ENCODE measurements at places on chromosomes 5 and 9. TPM values are rescaled to one million over a fixed set of nuclear protein-coding genes. Genes with fewer than 3 reads are reported as not detected.

- DNase-seq, result no peak
Observed at GRCh38 chr9:110266795-110267194, 10.5 kb upstream of the TXN start.

DNA sequence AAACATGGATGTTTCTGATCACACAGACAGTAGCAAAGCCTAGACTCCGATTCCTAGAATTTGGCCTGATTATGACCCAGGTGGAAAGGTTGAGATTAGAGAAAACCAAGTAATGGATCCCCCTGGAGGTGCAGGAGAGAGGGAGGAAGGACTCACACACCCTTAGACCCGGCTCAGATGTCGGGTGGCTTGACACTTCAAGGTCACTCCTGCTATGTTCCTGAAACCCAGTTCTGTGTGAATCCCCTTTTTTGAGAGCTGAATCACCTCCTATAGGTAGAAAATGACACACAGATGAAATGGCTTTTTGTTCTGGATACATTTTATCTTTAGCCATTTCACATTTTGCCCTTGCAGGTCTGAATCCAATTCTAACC lies 192.8 kb downstream of the ARRDC3 start:
- DNase-seq, result no peak

- no peak for DNase-seq
Observed at GRCh38 chr5:60521376-60522291, 178.3 kb downstream of the DEPDC1B start.

DNA sequence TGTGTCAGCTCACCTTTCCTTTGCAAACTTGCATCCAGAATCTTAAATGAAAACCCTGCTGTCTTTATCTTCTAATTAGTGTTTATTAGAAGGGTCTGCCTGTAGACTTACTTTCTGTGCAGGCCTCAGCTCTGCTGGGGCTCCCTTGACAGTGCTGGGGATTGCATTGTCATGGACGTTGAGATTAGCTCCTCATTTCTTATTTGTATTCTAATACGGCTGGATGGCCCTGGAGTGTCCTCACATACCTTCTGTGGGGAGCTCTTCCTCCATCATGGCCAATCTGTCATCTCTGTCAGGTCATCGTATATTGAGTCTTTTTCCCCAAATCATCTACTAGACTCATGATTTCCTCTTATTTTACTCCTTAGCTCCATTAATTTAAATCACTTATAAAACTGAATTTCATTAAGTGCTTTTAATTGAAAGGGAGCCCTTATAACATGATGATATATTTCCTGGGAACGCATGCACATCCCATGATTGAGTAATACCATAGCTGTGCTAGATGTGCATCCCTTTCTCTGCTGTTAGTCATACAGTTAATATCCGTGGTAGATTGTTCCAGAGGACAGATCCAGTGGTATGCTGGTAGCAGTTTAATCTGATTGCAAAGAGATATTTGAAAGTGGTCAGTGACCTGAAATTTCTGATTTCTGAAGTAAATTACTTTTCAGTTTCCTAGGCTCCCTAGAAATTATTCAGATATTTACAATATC lies 61.6 kb downstream of the ICE1 start:
- DNase-seq, result peak; percentile 1

GRCh38 chr5:101517795-101518194 lies 614.7 kb upstream of the ST8SIA4 start:
- DNase-seq, result no peak

DNA sequence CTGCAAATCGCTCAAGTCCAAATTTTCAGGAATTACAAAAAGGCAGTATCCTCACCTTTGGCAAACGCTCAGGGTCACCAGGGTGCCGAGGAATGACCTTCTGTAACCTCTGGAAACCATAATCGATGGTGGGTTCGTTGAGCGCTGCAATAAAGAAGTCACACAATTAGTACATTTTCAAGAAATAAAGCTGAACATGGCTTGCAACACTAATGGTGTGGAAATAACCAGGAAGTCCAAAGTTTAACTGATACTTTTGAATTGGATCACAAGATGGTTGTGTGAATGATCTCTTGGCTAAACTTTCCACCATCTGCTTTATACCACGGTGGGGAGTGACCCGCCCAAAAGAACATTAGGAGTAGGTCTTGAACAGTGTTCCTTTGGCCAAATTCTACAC lies 368.7 kb downstream of the EBF1 start:
- no peak for DNase-seq

The CCDC69 gene
- total RNA-seq, result 0.78 TPM

- DNase-seq, result peak; percentile 35
Observed at GRCh38 chr9:121674952-121675351, 23.5 kb downstream of the DAB2IP start.

DNA sequence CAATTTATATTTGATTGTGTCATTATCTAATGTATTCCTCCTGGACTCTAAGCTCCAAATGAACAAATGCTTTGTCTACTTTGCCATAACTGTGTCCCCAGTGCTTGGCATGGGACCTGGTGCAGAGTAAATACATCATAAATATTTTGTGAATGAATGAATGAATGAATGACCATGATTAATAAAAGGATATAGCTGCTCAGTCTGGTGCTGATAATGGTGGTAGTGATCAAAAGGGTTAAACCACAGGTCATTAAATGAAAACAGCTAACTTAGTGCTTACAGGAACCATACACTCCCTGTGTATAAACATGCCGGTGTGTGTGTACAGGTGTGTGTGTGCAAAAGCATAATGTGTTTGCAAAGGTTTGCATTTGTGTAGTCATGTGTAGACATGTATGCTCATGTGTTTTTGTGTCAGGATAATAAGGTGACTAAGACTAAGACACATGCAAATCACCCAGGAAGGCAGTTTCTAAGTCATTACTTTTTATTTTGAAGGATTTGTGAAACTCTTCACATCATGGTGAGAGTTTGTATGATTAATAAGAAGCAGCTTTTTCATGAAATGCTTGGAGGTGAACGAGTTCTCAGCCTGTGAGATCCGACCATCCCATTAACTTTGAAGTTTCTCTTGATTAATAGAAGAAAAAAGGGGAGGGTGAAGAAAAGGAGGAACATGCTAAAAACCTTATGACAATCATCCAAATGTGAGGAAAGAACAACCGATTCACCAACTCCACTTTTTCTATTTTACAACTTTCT lies 24.6 kb downstream of the SPARC start:
- DNase-seq, result no peak

GRCh38 chr9:83379045-83379444 lies 159.2 kb downstream of the FRMD3 start:
- DNase-seq, result no peak

DNA sequence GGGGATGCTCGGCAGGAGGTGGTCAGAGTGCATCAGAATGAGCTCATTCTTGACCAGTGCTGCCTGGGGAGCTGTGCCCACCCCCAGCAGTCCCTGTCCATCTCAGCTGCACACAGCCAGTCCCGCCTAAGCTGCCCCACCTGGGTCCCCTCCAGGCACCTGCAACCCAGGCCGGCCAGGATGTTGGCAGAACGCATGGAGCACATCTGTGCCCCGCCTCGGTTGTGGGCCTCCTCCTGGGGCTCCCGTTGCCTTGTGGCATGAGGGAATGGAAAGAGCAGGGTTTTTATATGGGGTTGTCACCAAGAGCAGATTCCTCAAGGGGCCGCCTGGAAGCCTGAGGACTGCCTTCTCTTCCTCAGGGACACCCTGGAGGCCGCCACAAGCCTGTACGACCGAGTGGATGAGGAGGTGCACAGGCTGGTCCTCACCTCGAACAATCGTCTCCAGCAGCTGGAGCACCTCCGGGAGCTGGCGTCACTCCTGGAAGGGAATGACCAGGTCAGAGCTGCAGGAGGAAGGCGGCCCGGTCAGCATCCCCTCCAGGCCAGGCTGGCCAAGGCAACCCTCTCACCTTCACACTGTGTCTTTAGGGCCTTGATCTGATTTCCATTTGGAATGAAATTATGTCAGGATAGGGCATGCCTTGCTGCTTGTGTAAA lies 34.8 kb upstream of the LRRC14B start:
- DNase-seq, result no peak

GRCh38 chr9:110030632-110031031 lies 177.3 kb downstream of the C9orf152 start:
- DNase-seq, result no peak

The TXNDC8 gene
- not detected for total RNA-seq

DNA sequence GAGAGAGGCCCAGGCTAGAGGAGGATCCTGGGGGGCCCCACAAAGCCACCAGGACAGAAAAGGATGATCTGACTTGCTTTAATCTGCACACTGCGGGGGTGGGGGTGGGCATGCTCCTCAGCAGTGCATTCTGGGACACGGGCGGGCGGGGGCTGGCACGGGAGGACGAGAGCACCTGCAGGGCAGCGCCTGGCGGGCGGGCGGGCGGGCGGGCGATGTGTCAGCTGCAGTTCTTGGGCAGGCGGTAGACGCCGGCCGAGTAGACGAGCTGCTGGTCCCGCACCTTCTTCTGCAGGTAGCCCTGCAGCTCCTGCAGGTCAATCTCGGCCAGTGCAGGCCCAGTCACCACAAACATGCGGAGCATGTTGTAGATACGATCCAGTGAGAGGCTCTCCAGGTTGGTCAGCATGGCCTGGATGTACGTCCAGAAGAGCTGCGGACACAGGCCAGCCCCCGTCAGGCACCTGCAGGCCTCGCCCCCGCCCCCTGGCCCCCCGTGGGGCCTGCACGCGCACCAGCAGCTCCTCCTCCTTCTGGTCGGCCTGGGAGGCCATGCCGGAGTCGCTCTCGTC lies 3.0 kb upstream of the TMEM210 start:
- no peak for DNase-seq

The PDZD2 gene
- under 0.01 TPM for total RNA-seq

DNA sequence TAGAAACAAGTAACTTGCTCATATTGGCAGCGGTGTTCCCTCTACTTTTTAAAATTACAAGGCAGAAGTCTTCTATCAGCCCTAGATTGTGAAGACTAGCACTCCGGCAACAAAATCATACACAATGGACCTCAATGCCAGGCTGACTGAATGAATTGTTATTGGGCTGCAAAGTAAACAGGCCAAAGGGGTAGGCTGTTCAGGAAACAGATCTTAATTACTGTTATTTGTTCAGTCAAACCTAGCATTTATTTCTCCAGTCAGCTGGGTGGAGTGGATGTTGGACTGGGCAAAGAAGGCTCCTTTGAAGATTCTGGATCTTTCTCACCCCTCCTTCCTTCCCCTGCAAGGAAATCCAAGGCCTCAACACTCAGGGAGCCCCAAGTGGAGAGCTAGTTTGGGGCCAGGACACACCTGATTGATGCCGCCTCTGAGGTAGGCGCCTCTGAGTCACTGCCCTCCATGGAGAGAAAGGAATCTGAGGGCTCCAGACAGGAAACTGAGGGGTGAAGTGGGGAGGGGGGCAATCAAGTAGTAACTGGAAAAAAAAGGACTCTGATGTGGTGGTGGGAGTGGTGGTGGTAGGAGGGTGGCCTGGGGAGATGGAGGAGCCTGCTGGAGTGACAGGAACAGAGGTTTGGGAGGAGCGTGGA lies 35.5 kb downstream of the SERINC5 start:
- no peak for DNase-seq

DNA sequence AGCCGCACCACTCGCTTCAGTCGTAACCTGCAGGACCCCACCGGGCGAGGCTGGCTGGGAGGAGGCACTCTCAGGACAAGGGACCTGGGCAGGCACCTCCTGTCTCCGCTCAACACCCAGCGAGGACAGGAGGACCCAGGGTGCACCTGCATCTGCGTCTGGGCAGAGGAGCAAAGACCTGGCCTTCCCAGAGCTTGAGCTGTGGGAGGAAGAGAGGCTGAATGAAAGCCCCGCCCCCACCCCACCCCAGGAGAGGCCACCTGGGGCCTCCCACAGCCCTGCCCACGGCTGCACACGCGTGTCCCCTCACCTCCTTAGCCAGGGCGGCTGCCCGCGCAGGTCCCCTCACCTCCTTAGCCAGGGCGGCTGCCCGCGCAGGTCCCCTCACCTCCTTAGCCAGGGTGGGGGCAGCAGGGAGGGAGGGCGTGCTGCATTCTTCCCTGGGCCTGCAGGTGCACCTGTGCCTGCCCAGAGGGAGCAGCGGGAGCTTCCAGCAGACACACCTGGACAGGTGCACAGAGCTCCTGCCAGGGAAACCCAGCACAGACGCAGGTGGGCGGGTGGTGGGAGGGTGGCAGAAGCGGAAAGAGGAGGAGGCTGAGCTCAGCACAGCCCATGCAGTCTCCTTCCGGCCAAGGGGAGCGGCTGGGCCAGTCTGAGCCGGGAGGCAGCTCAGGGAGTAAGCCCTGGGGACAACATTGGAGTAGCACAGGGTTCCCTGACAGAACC lies 18.5 kb upstream of the SLC12A7 start:
- DNase-seq, result no peak

The UBE2QL1 gene
- 0.49 TPM for total RNA-seq

The MYORG gene
- 1.7 TPM for total RNA-seq

GRCh38 chr5:63648376-63648775 lies 313.9 kb downstream of the HTR1A start:
- no peak for DNase-seq

The C9 gene
- total RNA-seq, result not detected

The PRLR gene
- 0.10 TPM for total RNA-seq

The PRPF4 gene
- total RNA-seq, result 40.4 TPM

DNA sequence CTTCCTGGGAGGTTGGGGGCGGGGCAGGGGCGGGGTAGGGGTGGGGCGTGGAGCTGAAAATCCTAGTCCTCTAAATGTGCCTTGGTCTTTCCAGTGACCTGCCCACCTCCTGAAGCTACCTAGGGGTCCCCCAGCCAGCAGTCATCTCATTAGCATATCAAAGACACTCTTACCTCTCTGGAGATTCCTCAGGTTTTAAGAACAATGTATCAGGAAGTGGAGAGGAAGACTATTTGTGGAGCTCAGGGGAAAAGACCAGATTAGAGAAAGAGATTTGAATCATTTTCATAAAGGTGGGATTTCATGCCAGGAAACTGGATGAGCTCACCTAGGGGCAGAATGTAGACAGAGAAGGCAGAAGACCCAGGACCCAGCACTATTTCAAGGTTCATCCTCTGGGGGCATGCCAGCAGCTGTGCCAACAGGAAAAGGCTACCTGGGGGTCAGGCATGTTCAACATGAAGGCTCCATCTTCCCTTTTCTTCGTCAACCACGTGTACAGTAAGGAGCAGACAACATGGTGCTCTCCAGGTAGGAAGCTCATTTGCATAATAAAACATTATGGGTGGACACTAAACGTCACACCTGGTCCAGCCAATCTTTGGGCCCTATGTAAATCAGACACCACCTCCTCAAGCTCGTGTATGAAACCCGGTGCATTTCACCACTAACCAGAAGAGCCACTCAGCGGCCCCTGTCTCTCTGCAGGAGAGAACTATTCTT lies 6.9 kb downstream of the GMCL2 start:
- no peak for DNase-seq

GRCh38 chr9:22203371-22204138 lies 194.4 kb upstream of the CDKN2B start:
- DNase-seq, result peak; percentile 49

DNA sequence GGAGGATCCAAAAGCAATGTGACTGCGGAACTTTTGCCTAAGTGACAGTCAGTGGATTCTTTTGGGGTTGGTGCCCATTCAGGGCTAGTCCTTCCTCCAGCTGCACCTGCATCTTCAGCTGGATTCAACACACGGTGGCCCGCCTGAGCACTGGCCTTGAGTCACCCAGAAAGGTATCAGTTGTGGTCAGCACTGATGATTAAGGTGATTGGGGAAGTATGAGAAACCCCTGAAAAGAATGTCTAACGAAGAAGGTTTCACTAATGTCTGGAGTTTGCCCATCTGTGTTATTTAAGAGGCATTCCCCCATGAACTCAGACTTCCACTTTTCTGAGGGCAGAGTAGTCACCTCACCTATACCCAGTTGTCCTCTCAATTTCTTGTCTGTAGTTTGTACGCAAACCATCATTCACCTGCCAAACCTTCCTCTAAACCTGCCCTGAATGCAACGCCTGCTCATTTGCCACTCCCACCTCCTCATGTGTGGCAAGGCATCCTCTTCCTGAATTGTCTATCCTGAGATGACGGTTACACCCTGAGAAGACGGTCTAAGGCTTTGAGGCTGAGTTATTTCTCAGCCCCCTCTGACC lies 27.2 kb downstream of the CSF2 start:
- DNase-seq, result no peak

Data from RPMI7951 (cell line).